ENCODE measurements at places on chromosomes 7 and 10.

DNA sequence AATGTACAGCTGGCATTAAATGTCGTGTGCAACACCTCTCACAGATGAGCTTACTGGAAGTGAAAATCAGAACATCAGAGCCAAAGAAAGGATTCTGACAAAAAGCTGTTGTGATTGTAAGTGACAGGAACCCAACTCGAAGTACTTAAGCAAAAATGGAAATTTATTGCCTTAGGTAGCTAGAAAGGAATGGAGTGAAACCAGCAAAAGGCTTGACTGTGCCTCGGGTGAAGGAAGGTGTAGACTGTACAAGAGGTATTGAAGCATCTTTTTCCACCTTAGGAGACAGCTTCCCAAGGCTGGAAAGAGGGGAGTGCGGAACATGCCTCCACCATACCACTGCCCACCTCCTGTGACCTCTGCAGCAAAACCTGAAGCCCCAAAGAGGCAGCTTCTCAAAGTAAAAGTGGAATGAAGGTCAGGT is 27.3 kb upstream of the ITGB1 start:
- DNase-seq = no peak

DNA sequence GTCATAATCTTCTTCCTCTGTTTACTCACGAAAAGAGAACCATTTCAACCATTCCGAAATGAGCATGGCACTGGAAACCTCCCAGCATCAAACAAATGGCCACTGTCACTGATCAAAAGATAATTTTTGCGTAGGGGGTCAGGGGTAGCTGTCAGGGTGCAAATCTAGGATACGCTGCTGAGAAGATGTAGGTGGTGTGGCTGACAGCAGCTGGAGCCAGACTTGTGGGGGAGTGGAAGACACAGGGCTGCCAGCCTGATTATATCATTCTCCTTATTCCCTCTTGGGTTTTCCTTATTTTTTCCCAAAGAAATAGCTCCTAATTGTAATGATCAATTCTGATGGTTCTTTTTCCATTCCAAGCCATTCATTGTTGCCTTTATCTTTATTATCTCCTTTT is 266.1 kb downstream of the SORCS1 start:
- no peak for DNase-seq

GRCh38 chr7:69334701-69335100 is 263.6 kb upstream of the AUTS2 start:
- DNase-seq = no peak

GRCh38 chr10:75024971-75025523 is 86.4 kb upstream of the SAMD8 start:
- no peak for DNase-seq

GRCh38 chr10:24483701-24484100 is 240.0 kb downstream of the ARHGAP21 start:
- DNase-seq = no peak

GRCh38 chr10:118865998-118866693 is 111.4 kb upstream of the CACUL1 start:
- no peak for DNase-seq

- DNase-seq = no peak
Observed at GRCh38 chr10:61097026-61097425, 153.0 kb upstream of the RHOBTB1 start.

DNA sequence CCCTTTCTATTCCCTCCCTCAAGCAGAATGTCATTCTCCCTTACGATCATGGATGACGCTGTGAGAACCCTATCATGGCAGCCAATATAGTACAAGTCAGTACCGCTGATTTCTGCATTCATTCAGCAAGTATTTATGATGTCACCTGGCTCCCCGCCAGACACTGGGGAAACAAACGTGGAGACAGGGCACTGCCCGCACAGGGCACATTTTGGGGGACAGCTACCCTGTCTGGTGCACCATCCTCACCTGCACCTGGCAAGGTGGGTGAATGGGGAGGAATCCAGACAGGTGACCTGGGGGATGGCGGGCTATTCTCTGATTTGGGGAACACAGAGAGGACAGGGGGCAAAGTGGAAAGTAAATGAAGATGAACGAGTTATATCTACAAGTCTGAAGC is 28.4 kb downstream of the MKI67 start:
- DNase-seq = no peak

GRCh38 chr10:43324876-43325275 is 46.6 kb upstream of the FXYD4 start:
- no peak for DNase-seq

DNA sequence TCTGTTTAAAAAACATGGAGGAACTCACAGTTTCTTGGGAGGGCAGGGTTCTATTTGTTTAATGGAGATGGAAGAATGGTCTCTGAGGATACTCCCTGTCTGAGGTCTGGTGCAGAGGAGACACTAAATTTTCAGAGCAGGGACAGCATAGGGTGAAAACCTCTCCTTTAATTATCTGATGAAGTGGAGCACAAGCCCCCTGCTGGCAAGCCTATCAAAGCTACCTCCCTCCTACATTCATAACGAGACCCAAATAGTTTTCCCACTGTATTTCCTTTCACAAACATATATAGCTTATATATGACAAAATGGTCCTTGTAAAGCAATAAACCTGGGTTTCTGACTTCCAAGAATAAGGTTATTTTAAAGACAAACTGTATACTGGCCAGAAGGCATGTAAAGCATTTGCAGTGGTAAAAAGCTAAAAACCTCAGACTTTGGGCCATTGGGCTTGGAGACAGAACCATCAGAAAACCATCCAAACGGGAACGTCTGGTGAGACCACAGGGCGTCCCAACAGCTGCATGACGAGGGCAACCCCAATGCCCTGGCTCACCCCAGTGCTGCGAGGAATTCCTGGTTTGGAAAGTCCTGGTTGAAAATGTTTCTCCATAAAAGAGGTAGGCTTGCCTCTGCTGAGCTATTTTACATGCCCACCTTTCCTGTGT is 201.3 kb downstream of the FANK1 start:
- no peak for DNase-seq

DNA sequence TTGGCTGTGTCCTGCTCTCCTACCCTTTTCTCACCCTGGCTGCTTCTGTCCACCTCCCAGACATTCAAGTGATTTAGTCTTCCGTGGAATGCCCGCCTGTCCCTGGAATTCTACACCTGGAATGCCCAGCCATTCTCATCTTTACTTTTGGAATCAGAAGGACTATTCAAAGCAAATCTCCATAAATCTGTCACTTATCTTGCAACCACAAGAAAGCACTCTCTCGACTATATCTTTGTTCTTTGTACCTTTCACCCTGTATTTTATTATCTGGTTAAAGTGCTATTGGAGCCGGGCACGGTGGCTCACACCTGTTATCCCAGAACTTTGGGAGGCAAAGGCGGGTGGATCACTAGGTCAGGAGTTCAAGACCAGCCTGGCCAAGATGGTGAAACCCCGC is 79.3 kb upstream of the KMT2E start:
- no peak for DNase-seq

DNA sequence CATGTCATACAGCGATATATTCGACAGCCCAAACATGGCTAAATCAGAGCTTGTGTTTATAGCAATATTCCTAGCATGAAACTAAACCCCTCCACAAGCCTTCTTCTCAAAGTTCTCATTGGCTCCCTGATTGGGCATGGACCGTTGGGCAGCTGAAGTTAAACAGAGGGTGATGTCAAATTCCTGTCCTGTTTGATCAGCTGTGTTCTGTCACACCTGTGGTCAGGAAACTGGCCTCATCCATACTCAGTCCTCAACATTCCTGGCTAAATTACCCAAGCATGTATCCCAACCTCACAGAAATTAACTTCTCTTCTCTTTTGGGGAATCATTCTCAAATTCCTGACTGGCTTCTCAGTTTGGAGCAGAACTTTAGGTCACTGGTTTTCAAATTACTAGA is 107.9 kb downstream of the ODAD2 start:
- DNase-seq = no peak

- no peak for DNase-seq
Observed at GRCh38 chr7:44172352-44172751, 16.9 kb downstream of the GCK start.

DNA sequence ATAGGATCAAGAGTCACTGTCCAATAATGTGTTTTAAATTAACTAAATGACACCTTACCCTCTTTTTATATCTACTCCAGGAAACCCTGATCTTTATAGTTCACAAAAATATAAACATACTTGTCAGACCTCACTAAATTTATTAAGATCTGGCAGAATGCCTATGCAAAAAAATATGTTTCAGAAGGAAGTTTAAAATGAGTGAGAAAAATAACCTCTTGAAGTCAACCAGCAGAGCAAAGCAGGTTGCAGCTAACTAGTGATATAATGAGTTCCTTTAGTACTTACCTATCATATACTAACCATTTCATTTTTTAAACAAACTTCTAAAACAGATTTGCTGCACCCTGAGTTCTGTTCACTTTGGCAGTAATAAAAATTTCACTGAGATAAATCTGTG is 14.0 kb upstream of the HGF start:
- no peak for DNase-seq

Measured in germinal center (tissue), 1 donor.